Muscle of leg (tissue), 16 donors: ENCODE measurements at places on chromosomes 6 and 20.

GRCh38 chr6:144362042-144363018 lies 77.2 kb downstream of the UTRN start:
- no peak for DNase-seq

DNA sequence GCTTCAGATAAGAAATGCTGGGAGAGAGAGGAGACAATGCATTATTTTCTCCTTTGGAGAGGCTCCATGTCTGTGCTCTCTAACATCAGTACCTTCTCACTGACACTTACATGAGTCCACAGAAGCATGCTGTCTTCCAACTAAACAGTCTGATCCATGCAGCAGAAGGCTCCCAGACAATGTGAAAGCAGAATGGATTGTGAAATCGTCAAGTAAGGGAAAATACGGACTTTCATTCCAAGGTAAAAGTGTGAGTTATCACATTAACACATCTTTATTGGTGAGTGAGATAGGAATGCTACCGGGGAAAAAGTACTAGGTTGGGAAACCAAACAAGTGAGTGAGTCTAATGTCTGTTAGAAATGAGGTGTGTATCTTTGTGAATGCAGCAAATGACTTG lies 167.6 kb upstream of the KCNK16 start:
- peak; percentile 11 for DNase-seq

- DNase-seq = no peak
Observed at GRCh38 chr6:5125152-5126006, 40.2 kb downstream of the PPP1R3G start.

DNA sequence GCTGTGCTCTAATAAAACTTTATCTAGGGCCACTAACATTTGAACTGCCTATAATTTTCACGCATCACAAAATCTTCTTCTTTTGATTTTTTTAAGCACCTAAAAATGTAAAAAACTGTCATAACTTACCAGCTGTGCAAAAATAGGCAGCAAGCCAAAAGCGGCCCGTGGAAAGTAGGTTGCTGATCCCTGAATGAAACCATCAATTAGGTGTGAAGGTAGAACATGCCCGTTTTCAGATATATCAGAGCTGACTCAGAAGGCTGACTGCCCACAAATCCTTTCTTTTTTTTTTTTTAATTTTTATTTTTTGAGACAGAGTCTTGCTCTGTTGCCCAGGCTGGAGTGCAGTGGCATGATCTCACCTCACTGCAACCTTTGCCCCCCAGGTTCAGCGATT lies 4.9 kb upstream of the IPCEF1 start:
- DNase-seq = no peak

DNA sequence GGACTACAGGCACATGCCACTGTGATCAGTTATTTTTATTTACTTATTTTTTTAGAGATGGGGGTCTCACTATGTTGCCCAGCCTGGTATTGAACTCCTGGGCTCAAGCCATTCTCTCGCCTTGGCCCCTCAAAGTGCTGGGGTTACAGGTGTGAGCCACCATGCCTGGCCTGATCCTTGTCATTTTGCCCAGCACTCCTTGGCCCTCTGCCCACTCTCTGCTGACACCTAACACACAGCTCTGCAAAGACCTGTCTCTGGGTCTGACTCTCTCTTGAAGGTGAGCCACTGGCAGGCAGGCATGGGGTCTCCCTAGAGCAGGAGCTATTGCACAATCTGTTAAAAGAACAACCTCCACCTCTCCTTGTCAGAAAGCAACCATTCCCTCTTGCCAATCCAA lies 155.6 kb downstream of the ZFP64 start:
- no peak for DNase-seq
